ENCODE measurements at places on chromosomes 2 and 18. TPM values are rescaled to one million over a fixed set of nuclear protein-coding genes. Genes with fewer than 3 reads are reported as not detected.

The SLC4A3 gene
- 341 TPM for polyA plus RNA-seq

The FER1L5 gene
- polyA plus RNA-seq, result 0.01 TPM

The CDH2 gene
- 50.3 TPM for polyA plus RNA-seq

The LOXHD1 gene
- 0.19 TPM for polyA plus RNA-seq

The DYNC1I2 gene
- 76.3 TPM for polyA plus RNA-seq

The PPP1R1C gene
- 20.9 TPM for polyA plus RNA-seq

The SPDYA gene
- 0.07 TPM for polyA plus RNA-seq

The FAP gene
- polyA plus RNA-seq, result 0.77 TPM

The FKBP7 gene
- polyA plus RNA-seq, result 12.4 TPM

The SLC23A3 gene
- polyA plus RNA-seq, result 1.8 TPM

The UNC80 gene
- polyA plus RNA-seq, result under 0.01 TPM

The WNT10A gene
- polyA plus RNA-seq, result 0.07 TPM

The L3MBTL4 gene
- polyA plus RNA-seq, result 0.54 TPM

The TMEM37 gene
- 1.2 TPM for polyA plus RNA-seq

The STARD6 gene
- polyA plus RNA-seq, result not detected

The UCN gene
- 3.3 TPM for polyA plus RNA-seq

The TRMT61B gene
- polyA plus RNA-seq, result 54.1 TPM

The LHCGR gene
- 0.37 TPM for polyA plus RNA-seq

The RIF1 gene
- polyA plus RNA-seq, result 2.0 TPM

The TMEFF2 gene
- polyA plus RNA-seq, result 0.16 TPM

The SLC16A14 gene
- 1.0 TPM for polyA plus RNA-seq

The BOLL gene
- polyA plus RNA-seq, result not detected

The HTR2B gene
- polyA plus RNA-seq, result 0.25 TPM

The ABCB11 gene
- 0.07 TPM for polyA plus RNA-seq

The ABHD1 gene
- polyA plus RNA-seq, result 0.29 TPM

The GKN2 gene
- not detected for polyA plus RNA-seq

The IL36RN gene
- polyA plus RNA-seq, result not detected

The TRAF3IP1 gene
- 6.2 TPM for polyA plus RNA-seq

The PDE6D gene
- polyA plus RNA-seq, result 14.8 TPM

The MEP1B gene
- polyA plus RNA-seq, result not detected

The GPC1 gene
- 104 TPM for polyA plus RNA-seq

The PRADC1 gene
- 221 TPM for polyA plus RNA-seq

The FASTKD1 gene
- polyA plus RNA-seq, result 56.7 TPM

The PLA2R1 gene
- 1.7 TPM for polyA plus RNA-seq

The MSH6 gene
- polyA plus RNA-seq, result 9.8 TPM

The RAB6C gene
- polyA plus RNA-seq, result 0.22 TPM

The PDCD1 gene
- 7.1 TPM for polyA plus RNA-seq

The HOXD3 gene
- polyA plus RNA-seq, result 0.15 TPM

The PROM2 gene
- 0.72 TPM for polyA plus RNA-seq

The ARHGEF33 gene
- 0.15 TPM for polyA plus RNA-seq

The CCDC150 gene
- polyA plus RNA-seq, result 0.12 TPM

The FKBP1B gene
- polyA plus RNA-seq, result 3.4 TPM

The TEX44 gene
- polyA plus RNA-seq, result not detected

The B4GALT6 gene
- 2.4 TPM for polyA plus RNA-seq

The RANBP2 gene
- polyA plus RNA-seq, result 11.7 TPM

The ST6GAL2 gene
- 0.15 TPM for polyA plus RNA-seq

The VAMP8 gene
- 26.6 TPM for polyA plus RNA-seq

The GALR1 gene
- 0.01 TPM for polyA plus RNA-seq

The CHN1 gene
- 7.9 TPM for polyA plus RNA-seq

The KCMF1 gene
- 6.9 TPM for polyA plus RNA-seq

The HOXD12 gene
- not detected for polyA plus RNA-seq

The KCNF1 gene
- not detected for polyA plus RNA-seq

The CABYR gene
- not detected for polyA plus RNA-seq

The LYPD6 gene
- 0.15 TPM for polyA plus RNA-seq

The ATOH8 gene
- polyA plus RNA-seq, result 35.2 TPM

The GREB1L gene
- polyA plus RNA-seq, result 8.0 TPM

The RIT2 gene
- not detected for polyA plus RNA-seq

The PSME4 gene
- polyA plus RNA-seq, result 36.1 TPM

The TUBB8B gene
- polyA plus RNA-seq, result not detected

Measured in heart right ventricle (tissue), 16 donors.